ENCODE measurements at places on chromosomes 6 and 20. TPM values are rescaled to one million over a fixed set of nuclear protein-coding genes. Genes with fewer than 3 reads are reported as not detected.

- DNase-seq: no peak
Measured at GRCh38 chr6:110655821-110656220, 159.4 kb downstream of the CDK19 start.

DNA sequence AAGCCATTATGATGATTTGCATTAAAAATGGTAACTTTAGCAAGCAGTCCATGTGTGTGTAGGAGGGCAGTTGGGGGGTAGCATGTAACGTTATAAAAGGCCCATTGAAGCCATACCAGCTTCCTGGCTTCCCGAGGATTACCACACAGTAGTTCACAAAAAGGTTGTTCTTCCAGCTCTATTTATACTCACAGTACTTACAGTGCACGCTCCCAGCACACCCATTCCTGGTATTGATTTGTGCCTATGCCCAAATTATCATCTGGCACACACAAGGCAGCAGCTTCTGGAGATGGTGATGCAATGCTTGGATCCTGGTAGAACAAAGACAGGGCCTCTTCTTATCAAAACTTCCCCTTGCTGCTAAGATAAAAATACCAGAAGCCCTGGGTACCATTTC is 436.8 kb downstream of the HAO1 start:
- no peak for DNase-seq

- DNase-seq: peak; percentile 23
Measured at GRCh38 chr6:38973178-38974057, 75.2 kb upstream of the GLP1R start.

Gene SLC4A11
- total RNA-seq: 0.37 TPM

DNA sequence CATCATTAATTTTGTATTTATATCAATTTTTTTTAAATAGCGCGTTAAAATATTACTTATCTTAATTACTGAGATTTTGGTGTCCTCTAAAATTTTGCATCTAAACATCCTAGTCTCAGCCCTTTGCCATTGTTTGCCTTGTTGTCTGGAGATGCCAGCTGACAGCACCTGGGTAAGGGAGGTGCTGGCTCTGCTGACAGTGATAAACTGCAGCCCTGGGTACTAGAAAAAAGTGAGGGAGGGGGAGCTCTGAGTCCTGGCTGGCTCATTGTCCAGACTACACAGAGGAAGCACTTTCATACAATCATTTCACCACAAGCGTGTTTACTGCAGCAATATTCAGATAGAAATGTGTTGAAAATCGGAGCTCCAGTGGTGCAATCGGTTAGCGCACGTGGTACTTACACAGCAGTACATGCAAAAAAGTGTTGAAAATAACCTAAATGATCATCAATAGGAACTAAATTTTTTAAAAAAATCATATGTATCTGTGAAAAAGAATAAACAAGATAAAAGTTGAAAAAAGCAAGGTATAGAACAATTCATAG is 18.5 kb upstream of the UBR2 start:
- no peak for DNase-seq

Gene PSORS1C1
- 0.48 TPM for total RNA-seq

- DNase-seq: no peak
Measured at GRCh38 chr20:38143646-38144554, 21.2 kb downstream of the TGM2 start.
